ENCODE measurements at places on chromosomes 2 and 18. TPM values are rescaled to one million over a fixed set of nuclear protein-coding genes. Genes with fewer than 3 reads are reported as not detected.

DNA sequence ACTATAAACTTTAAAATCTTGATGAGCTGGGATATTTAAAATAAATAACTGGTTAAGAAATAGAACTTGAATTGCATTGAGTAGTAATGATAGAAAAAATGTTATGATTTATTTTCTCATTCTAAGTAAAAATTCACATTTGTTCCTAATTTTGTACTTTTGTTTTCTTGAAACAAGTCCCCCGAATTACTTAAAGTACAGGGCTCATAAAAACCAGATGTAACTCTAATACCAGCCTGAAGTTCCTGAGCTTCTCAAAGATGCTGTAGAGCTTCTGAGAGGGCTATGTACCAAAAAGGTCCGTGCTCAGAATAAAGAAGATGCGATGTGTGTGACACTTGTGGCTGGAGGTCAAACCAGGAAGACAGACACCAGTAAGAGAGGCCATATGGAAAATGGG, 116.1 kb upstream of the TACR1 start:
- H3K36me3 ChIP-seq: no peaks in the 10 kb centered on the region
- no peak overlapping the region for H3K4me3 ChIP-seq
- no peak for DNase-seq
- H3K27me3 ChIP-seq: no peaks in the 10 kb centered on the region
- H3K4me1 ChIP-seq: no peaks in the 10 kb centered on the region

DNA sequence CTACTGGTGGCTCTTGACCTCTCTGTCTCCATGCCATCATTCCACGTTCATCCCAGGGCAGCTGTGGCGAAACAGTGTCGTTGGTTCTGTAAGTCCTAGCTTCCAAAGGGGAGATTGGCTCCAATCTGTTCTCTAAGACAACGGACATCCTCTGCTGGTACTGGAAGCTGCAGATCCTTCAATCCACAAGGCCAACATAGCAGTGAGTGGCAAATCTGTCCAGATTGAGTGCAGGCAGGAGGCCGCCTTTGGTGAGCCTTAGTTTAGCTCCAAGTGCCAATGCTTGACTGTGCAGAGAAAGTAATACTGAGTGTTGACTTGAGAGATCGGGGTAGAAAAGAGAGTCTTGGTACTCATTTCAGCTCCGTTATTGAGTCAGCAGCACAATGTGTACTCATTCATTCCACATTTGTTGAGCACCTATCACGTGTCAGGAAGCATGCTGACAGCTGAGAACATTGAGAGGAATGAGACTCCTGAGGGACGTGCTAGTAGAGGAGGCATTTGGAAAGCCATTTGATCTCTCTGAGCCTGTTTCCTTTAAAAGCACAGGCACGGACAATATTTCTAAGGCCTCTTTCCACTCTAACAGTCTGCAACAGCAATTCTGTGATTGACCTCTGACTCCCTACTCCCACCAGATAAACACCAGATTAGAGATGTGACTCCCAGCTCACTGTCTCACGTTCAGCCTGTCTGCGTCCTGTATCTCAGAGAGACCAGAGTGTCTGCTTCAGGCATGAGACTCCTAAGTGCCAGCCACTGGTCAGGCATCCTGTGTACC, 306.0 kb downstream of the CLIP4 start:
- H3K4me1 ChIP-seq: no peaks in the 10 kb centered on the region
- no peaks in the 10 kb centered on the region for H3K36me3 ChIP-seq
- no peak for DNase-seq
- no peaks in the 10 kb centered on the region for H3K27me3 ChIP-seq
- no peak overlapping the region for H3K27ac ChIP-seq

- no peak overlapping the region for H3K27ac ChIP-seq
- no peaks in the 10 kb centered on the region for H3K27me3 ChIP-seq
- DNase-seq: peak; percentile 31
- peaks cover 68% of the 10 kb centered on the region for H3K36me3 ChIP-seq
- H3K4me3 ChIP-seq: no peak overlapping the region
These were observed 15.9 kb downstream of the ITGB1BP1 start for GRCh38 chr2:9407363-9407811.

DNA sequence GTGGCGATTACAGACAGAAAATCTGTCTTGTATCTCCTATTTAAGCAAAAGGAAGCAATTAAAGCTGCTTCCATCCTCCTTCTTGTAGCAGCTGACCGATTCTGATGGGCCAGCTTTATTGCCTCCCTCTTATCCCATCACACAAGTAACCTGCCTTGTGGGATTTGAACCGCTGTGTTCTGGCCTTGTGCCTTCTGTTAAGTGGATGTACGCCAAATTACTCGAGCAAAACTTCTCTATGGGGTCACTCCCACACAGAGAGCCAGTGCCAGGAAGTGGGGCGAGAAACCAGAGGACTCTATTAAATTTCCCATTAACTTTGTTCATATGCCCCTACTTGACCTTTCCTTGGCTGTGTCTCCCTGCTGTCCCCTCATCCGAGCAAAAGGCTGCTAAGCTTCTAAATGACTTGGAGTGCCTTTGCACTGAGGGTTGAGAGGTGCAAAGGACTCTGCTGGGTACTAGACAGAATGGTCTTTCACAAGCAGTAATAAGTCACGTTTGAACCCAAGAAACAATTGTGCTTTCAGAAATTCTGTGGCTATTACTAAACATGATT, 672.5 kb downstream of the MBD2 start:
- no peak overlapping the region for H3K27ac ChIP-seq
- H3K36me3 ChIP-seq: no peaks in the 10 kb centered on the region
- H3K4me3 ChIP-seq: no peak overlapping the region
- no peaks in the 10 kb centered on the region for H3K27me3 ChIP-seq
- H3K4me1 ChIP-seq: no peaks in the 10 kb centered on the region
- no peak for DNase-seq

DNA sequence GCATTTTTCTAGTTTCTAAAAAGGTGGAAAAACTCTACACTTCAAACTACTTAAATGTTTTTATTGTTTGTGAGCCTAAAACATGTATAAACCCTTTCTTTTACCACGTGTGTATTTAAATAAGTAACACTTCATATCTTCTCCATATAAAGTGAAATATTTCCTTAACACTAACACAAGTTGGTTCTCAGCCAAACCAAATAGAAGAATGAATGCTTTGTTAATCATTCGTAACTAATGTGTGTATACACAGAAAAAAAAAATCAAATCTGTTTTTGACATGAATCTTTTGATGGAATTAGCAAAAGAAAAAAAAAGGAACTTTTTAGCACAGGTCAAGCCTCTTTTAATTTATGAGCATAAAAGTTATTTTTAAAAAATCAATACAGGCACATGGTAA, 89.3 kb downstream of the EHBP1 start:
- H3K27me3 ChIP-seq: no peaks in the 10 kb centered on the region
- H3K36me3 ChIP-seq: no peaks in the 10 kb centered on the region
- DNase-seq: no peak
- H3K4me1 ChIP-seq: no peaks in the 10 kb centered on the region
- H3K27ac ChIP-seq: no peak overlapping the region

DNA sequence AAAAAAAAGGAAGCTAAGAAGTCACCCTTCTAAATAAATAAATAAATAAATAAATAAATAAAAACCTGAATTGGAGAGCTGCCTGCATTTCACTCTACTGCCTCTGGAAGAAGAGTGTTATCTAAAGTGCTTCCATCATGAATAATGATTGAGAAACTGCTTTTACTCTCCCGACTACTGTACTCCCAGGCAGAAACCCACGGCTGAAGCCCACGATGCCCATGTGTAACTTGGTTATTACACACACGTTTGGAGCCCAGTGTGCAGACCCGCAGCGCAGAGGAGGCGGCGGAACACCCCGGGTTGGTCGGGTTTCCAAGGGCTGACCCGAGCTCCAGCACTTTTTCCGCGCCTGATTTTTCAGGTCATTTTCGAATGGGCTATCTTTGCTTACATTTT, 697 bp upstream of the SPATS2L start:
- peak overlapping the region; percentile 87 for H3K27ac ChIP-seq
- H3K27me3 ChIP-seq: no peaks in the 10 kb centered on the region
- peaks cover 23% of the 10 kb centered on the region for H3K4me1 ChIP-seq

- no peak overlapping the region for H3K4me3 ChIP-seq
- H3K4me1 ChIP-seq: peaks cover 91% of the 10 kb centered on the region
- no peaks in the 10 kb centered on the region for H3K36me3 ChIP-seq
- DNase-seq: no peak
These were observed 17.0 kb downstream of the CDC42EP3 start for GRCh38 chr2:37654419-37654818.

GRCh38 chr18:39186008-39186407, 1620.4 kb upstream of the CELF4 start:
- no peak overlapping the region for H3K4me3 ChIP-seq
- H3K4me1 ChIP-seq: no peaks in the 10 kb centered on the region
- no peak overlapping the region for H3K27ac ChIP-seq
- DNase-seq: no peak

- H3K4me3 ChIP-seq: no peak overlapping the region
- no peak for DNase-seq
- no peak overlapping the region for H3K27ac ChIP-seq
These were observed 229.3 kb downstream of the SMAD2 start for GRCh38 chr18:47701134-47701533.

DNA sequence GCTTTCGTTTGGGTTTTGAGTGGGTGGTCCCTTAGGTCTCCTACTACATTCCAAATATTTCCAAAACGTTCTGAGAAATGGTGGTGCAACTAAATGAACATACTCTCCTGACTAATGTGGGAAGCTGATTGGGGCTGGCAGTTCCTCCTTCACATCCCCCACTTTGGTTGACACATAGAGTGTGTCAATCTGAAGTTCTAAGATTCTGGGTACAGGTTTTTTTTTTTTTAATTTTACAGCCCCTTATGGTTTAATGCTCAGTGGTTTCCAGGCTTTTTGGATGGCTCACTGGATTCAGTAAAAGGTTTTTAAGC, 58.4 kb upstream of the ITGB6 start:
- no peak overlapping the region for H3K4me3 ChIP-seq
- peaks cover 4% of the 10 kb centered on the region for H3K4me1 ChIP-seq
- DNase-seq: no peak
- no peaks in the 10 kb centered on the region for H3K36me3 ChIP-seq

DNA sequence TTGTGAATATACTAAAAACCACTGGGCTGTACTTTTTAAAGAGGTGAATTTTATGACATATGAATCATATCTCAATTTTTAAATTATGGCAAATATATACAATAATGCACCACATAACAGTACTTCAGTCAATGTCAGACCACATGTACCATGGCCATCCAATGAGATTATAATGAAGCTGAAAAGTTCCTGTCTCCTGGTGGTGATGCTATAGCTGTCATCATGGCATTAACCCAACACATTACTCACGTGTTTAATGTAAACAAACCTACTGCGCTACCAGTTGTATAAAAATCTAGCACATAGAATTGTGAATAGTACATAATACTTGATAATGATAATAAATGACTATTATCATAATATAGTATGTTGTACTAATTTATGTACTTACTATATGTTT, 77.6 kb upstream of the ID2 start:
- H3K27me3 ChIP-seq: no peaks in the 10 kb centered on the region
- DNase-seq: no peak
- no peak overlapping the region for H3K27ac ChIP-seq
- no peaks in the 10 kb centered on the region for H3K36me3 ChIP-seq

DNA sequence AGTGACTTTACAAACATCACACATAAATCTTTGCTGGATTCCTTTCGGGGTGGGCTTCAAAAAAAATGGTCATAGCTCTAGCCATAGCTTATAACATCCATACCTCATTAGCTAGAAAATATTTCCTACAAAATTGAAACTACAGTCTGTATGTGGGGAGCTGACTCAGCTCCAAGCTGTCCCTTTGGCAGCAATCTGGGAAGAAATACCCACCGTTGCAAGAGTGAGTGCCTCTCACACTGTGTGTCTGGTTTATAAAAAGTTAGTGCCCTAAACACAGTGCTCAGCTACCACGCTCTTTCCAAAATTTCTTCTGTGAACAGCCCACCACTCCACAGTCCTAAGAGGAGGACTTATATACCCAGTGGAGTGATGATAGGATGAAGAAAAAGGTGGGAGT, 170.1 kb downstream of the RBM43 start:
- H3K4me1 ChIP-seq: no peaks in the 10 kb centered on the region
- no peaks in the 10 kb centered on the region for H3K36me3 ChIP-seq
- no peaks in the 10 kb centered on the region for H3K27me3 ChIP-seq

DNA sequence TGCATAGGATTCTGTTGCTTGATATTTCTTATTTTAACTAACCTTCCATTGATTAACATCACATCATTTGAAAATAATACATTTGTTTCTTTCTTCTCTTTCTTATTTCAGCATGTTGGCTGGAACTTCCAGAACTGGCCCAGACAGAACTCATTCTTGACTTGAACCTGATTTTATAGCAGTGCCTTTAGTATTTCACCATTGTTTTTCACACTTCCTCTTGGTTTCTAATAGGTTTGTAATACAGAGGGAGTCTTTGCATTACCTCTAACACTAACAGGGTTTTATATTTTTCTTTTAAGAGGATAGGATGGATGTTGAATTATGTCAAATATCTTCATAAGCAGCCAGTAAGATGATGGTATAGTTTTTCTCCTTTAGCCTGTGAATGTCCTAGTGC, 39.2 kb downstream of the SEMA4F start:
- H3K27me3 ChIP-seq: no peaks in the 10 kb centered on the region
- DNase-seq: no peak
- no peak overlapping the region for H3K4me3 ChIP-seq
- H3K4me1 ChIP-seq: peaks cover 6% of the 10 kb centered on the region

GRCh38 chr18:48622911-48623431, 84.1 kb downstream of the CTIF start:
- no peak for DNase-seq
- H3K4me1 ChIP-seq: no peaks in the 10 kb centered on the region
- peaks cover 5% of the 10 kb centered on the region for H3K36me3 ChIP-seq
- no peaks in the 10 kb centered on the region for H3K27me3 ChIP-seq
- peak overlapping the region; percentile 13 for H3K27ac ChIP-seq

GRCh38 chr2:27363933-27364332, 6.2 kb downstream of the EIF2B4 start:
- H3K27ac ChIP-seq: no peak overlapping the region
- peaks cover 4% of the 10 kb centered on the region for H3K4me1 ChIP-seq
- no peak overlapping the region for H3K4me3 ChIP-seq
- H3K27me3 ChIP-seq: no peaks in the 10 kb centered on the region

GRCh38 chr2:205868053-205868452, 185.8 kb downstream of the NRP2 start:
- no peaks in the 10 kb centered on the region for H3K36me3 ChIP-seq
- no peaks in the 10 kb centered on the region for H3K4me1 ChIP-seq
- no peaks in the 10 kb centered on the region for H3K27me3 ChIP-seq

DNA sequence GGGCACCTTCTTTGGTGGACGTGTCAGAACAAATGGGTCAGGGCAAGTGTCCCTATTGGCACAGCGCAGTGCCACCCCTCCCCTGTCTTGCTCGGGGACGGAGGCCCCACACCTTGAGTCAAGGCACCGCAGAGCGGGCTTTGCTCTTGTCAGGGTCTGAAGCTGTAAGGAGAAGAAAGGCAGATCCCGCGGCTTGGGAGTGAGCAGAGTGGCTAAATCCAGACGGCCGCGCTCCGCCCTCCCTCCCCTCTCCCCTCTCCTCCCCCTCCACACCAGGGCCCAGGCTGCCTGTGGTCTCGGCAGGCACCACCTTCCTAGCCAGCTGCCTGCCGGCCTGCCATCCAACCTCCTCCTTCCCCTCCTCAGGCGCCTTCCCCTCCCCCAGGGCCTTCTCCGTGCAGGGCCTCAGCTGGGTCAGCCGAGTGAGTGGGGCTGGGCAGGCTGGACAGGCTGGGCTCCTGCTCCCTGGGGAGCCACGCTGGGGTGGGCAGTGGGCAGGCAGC, 25.8 kb downstream of the SPEG start:
- no peaks in the 10 kb centered on the region for H3K36me3 ChIP-seq
- no peak for DNase-seq
- no peaks in the 10 kb centered on the region for H3K27me3 ChIP-seq
- H3K4me3 ChIP-seq: no peak overlapping the region

EVA1A gene
- 41.9 TPM for total RNA-seq

CYTIP gene
- total RNA-seq: 34.7 TPM

TTN gene
- 19.6 TPM for total RNA-seq

VWA3B gene
- total RNA-seq: 0.17 TPM

LYG2 gene
- total RNA-seq: not detected

DPP4 gene
- total RNA-seq: 30.7 TPM

IAH1 gene
- 39.0 TPM for total RNA-seq

TMEFF2 gene
- total RNA-seq: not detected

Data from upper lobe of right lung (tissue), 1 donor.